ENCODE measurements at places on chromosomes 3 and 15.

DNA sequence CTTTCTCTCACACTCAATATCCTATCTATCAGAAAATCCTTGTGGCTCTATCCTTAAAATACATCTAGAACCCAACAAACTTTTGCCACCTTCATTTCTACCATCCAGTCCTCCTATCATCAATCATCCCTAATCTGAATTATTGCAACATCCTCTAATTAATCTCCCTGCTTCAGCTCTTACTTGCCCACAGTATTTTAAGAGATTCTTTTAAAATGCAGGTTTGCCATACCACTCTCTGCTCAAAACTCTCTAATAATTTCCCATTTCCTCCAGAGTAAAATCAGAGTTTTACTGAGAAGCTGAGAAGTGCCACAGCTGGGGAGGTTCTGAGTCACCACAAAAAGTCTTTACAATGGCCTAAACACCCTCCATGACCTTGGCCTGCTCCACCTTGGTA, 234.3 kb upstream of the ZPLD1 start:
- no peak for DNase-seq

- no peak for DNase-seq
These were observed 328.2 kb upstream of the LRRFIP2 start for GRCh38 chr3:37502621-37503020.

GRCh38 chr3:176807938-176808337, 389.3 kb downstream of the TBL1XR1 start:
- DNase-seq: no peak

- DNase-seq: no peak
These were observed 165.5 kb downstream of the VGLL4 start for GRCh38 chr3:11478167-11478566.

DNA sequence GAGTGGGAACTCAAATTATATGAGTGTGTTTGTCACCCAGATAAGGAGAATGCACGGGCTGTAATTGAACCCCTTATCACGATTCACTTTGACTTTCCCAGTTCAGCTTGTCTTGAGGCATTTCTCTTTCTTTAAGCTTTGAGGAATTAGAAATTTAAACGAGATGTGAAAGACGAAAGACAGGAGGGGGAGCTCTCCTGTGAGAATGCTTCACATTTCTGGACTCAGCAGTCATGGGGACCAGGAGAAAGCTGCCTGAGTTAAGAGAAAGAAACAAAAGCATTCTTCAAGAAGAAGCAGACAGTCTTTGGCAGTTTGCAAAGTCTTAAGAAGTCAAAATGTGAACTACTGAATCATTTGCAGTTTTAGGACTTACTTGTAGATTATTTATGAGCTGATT, 205.6 kb downstream of the NECTIN3 start:
- DNase-seq: no peak

- DNase-seq: no peak
These were observed 224.3 kb upstream of the SETMAR start for GRCh38 chr3:4078903-4079302.

- DNase-seq: no peak
These were observed 108.7 kb downstream of the RARB start for GRCh38 chr3:25536521-25537391.

DNA sequence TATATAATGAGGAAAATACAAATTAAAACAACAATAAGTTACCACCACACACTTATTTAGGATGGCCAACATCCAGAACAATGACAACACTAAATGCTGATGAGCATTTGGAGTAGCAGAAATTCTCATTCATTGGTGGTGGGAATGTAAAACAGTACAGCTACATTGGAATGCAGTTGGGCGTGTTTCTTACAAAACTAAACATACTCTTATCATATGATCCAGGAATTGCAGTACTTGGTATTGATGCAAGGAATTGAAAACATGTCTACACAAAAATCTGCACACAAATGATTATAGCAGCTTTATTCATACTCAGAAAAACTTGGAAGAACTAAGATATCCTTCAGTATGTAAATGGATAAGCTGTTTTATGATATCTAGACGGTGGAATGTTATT, 594.2 kb downstream of the ZBBX start:
- DNase-seq: no peak

GRCh38 chr3:44510000-44510368, 32.5 kb upstream of the ZNF445 start:
- no peak for DNase-seq

DNA sequence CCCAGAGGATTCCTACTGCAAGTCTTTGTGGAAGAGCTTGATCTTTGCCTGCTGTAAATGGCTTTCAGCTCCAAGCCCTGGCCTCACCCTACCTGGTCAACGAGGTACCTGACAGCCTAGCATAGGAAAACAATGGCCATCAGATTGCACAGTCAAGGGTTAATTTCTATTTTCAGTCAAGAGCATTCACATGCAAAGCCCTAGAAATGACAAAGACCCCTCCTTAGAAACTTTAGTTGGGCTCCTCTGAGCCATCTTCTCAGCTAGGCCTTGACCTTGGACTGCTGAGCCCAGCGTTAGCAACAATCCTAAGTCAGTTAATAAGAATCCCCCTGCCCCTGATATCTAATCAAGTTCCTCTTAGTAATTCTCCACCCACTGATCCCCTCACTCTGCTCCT, 18.5 kb downstream of the MESD start:
- no peak for DNase-seq

DNA sequence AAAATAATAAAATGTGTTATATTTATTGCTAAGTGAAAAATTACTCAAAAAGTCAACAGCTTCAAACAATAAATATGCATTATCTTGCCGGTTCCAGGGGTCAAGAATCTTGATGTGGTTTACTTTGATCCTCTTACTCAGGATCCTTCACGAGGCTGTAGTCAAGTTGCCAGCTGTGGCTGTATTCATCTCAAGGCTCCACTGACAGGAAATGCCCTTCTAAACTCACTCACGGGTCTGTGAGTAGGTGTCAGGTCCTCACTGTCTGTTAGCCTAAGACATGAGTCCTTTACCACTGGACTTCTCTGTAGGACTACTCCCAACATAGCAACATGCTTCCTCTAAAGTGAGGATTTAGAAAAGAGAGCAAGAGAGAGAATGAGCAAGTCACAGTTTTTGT, 983.0 kb downstream of the SI start:
- no peak for DNase-seq

GRCh38 chr15:31563001-31563400, 236.4 kb downstream of the KLF13 start:
- no peak for DNase-seq

DNA sequence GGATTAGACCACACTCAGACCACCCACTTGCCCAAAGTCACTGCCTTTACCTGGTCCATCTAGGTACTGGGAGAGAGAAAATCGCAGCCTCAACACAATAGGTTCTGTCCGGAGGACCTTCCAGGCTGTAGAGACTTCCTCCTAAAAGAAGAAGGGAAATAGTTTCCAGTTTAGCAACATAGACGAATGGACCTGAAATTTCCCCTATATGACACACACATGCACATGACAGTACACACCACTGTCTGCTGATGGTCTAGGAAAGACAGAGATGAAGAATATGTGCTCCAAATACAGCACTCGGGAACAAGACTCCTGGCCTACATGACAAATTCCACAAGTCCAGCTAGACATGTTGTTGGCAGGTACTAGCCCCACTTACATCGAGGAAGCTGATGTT, 7.3 kb downstream of the PARP6 start:
- no peak for DNase-seq

GRCh38 chr15:68640791-68641331, 62.1 kb downstream of the CORO2B start:
- no peak for DNase-seq

DNA sequence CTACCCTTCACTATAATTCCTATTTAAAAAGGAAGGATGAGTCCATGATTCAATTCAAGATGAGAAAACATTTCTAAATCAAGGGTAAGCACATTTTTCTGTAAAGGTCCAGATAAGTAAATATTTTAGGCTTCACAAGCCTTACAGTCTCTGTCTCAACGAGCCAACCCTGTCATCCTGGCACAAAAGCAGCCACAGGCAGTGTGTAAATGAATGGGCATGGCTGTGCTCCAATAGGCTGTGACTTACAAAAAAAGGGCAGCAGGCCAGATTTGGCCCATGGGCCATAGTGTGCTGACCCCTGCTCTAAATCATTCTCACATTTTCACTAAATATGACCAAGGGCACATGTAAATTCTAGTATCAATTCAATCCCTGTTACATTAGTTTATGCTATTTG, 200.4 kb downstream of the WNT5A start:
- DNase-seq: no peak

DNA sequence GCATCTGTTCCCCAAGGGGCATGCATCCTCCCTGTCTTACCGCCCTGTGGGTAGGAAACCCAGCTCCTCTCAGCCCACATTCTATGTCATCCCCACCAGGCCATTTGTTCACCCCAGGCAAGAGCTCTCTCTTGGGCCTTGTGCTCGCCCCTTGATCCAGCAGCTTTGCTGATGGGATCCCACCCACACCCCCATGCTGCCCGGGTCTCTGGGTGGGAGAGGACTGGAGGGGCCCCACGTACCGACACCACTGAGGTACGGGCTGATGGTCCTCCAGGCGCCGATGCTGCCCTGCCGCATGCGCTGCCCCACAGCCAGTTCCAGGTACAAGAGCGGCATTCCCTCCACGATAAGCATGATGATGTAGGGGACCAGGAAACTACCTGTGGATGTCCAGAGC, 14.5 kb downstream of the SLC6A20 start:
- no peak for DNase-seq

DNA sequence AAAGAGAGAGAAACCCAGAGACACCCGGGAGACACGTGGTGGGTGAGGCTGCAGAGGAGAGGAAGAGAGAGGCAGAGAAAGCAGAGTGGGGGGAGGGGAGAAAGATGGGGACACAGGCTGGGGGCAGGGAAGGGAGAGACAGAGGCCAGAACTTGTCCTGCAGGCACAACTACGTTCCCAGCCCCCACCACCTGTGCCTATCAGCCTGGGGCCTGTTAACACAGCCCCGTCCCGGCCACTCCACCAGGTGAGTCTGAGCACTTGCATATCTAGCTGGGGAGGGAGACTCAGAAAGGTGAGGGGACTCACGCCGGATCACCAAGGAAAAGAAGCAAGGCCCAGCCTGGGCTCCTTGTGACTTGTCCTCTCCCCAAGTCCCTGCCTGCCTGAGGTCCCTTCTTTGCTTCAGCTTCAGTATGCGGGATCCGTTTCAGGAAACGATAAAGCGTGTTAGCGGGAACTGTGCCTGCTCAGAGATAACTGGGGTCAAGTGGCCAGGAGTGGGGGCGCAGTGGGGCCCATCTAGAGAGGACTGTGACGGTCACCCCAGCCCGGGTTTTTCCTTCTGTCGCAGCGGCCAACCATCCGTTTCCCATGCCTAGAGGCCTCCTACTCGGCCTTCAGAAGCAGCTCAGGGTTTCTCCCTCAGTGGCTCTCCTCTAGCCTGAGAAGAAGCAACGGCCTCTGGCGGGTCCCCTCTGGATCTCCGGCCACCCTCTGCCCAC, 10.3 kb downstream of the LINGO1 start:
- DNase-seq: no peak

GRCh38 chr15:34246276-34246976, 21.6 kb downstream of the EMC4 start:
- no peak for DNase-seq

DNA sequence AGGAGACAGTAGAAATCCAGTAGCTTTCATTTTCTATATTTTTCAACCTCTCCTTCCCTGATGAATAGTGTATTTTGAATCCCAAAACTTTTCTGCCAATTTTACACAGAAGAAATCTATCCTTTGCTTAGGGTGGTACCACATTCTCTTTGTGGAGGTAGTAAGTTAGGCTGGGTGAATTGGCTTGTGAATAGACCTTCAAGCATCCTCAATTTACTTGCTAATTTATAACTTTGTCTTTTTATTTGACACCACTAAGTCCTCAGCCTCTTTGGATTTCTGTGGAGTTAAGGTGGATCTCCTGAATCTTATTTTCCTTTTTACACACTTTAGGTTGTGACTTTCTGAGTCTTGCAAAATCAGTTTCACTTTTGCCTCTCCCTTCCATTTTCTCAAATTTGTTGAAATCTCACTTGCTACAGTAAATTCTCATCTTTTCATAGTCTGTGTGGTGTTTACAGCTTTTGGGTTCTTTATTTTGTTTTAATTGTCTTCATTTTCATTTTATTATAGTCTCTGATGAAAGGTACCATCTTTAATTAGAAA, 5.7 kb upstream of the PLSCR1 start:
- DNase-seq: no peak

- DNase-seq: no peak
These were observed 6.7 kb downstream of the ZBTB47 start for GRCh38 chr3:42660131-42660715.

DNA sequence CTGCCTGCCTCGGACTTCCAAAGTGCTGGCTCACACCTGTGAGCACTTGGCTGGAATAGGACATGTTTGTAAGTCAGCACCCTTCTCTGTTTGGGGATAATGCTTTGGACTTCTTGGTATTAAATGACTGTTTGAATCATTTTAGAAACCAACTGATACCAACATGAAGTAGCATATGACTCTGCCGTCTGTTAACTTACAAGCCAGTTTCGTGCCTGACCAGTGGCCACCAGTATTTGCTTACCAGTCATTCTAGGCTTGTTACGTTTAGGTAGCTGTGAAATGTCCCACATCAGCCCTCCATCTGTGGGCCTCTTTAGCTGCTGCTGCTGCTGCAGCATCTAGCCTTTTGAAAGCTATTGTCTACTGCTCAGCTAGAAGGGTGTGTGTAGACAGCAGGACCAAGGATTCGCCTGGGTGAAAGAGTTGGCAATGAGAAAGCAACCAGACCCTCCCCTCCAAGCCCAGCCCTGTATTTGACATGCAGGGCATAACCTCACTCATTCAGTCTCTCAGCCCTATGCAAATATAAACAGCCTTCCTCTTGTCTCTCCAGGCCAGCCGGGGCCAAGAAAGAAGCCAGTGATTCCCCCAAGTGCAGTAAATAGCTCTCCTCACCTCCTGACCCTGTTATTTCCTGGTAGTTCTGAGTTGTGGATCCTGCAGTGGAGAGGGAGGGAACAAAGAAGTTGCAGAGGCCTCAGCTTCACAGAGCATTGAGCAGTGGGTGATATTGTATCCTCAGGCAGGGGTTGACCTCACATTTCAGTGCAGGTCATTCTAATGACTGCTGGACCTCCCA, 51.0 kb downstream of the NKIRAS1 start:
- no peak for DNase-seq

- DNase-seq: no peak
These were observed 146.7 kb upstream of the THBS1 start for GRCh38 chr15:39434163-39434562.

All from CD4-positive, alpha-beta T cell treated with Interleukin-4 for 1 hour (primary cell).